ENCODE measurements at places on chromosomes 16 and 17.

DNA sequence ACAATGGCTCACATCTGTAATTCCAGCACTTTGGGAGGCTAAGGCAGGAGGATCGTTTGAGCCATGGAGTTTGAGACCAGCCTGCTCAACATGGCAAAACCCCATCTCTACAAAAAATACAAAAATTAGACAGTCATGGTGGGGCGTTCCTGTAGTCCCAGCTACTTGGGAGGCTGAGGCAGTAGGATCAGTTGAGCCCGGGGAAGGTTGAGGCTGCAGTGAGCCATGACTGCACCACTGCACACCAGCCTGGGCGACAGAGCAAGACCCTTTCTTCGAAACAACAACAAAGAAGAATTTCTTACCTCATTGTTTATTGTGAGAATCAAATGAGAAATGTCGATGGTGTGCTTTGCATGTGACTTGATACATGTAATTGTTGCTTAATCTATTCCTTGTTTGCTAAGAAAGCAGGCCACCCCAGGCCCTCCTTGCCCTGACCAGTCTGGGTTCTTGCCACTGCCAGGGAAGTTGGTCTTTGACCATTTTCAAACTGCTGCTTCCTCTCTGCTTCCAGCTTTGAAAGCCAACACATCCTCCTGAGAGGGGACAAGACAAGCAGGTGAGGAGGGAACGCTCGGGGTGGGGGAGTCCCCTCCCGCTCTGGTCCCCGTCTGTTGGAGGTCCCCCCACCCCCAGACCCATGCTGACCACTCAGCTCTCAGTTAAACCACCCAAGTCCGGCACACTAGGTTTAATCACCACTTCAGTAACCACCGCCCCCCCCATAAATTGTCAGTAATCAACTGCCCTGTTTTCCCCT is 47.3 kb upstream of the CPNE2 start:
- DNase-seq = no peak

GRCh38 chr16:77782694-77783093 is 5.7 kb upstream of the VAT1L start:
- no peak for DNase-seq

DNA sequence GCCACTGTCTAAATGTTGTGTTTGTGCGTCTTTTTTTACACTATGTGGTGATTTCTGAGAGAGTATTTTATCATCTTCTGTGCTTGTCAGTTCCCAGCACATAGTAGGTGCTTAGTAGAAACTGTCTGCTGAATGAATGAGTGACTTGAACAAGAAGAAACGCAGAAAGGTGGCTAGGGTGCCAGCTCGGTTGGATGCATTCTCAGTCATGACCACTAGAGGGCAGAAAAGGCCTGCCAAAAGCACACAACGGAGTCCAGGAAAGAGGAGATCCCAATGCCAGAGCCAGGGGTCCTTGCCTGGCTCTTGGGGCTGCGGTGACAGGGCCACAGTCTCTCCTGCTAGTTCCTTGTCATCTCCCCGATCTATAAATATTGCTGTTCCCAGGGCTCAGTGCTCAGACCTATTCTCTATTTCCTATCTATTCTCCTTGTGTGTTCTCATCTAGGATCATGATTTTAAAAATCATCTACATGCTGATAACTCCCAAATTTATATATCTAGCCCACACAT is 57.3 kb upstream of the CCL1 start:
- peak; percentile 74 for DNase-seq

DNA sequence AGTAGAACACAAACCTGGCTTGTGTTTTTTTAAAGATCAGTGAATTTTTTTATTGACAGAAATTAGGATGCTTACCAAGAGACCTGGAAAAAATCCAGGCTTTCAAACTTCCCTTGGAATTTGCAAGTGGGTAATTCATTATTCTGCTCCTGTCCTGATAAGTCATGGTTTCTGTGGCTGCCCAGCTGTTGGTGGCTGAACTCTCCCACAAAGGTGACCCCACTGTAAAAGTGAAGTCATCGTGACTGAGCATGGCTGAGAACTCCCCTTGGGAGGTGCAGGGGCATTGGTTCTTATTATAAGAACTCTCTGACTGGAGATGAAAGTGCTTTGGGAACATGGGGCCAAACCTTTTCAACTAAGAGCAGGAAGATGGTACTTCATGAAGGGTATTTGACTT is 46.6 kb upstream of the TANC2 start:
- peak; percentile 4 for DNase-seq

DNA sequence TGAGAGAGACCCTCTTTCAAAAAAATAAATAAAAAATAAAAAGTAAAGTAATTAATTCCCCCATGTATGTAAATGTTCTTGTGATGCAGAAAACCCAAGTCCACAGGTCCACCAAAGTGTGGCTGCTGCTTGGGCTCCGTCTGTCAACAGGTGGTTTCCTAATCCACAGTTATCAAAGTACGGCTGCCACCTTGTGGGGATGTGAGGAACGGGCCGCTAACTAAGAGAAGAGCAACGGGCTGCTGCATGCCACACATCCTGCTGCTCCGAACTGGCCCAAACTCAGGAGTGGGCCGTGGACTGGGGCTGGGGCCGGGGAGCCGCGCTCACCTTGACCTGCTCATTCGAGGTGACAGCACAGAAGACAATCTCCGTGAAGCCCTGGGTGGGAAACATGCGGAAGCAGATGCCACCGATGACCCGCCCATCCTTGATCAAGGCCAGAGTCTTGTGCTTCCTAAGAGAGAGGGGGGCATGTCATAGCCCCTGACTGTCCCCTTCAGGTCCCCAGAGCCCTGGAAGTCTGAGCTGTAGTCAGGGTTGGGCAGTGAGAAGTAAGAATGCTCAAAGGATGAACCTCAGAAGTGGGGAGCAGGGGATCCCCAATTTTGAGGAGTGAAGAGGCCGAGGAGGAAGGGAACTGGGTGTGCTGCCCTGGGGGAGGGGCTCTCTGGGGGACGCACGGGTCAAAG is 4.3 kb downstream of the KAT2A start:
- peak; percentile 86 for DNase-seq

DNA sequence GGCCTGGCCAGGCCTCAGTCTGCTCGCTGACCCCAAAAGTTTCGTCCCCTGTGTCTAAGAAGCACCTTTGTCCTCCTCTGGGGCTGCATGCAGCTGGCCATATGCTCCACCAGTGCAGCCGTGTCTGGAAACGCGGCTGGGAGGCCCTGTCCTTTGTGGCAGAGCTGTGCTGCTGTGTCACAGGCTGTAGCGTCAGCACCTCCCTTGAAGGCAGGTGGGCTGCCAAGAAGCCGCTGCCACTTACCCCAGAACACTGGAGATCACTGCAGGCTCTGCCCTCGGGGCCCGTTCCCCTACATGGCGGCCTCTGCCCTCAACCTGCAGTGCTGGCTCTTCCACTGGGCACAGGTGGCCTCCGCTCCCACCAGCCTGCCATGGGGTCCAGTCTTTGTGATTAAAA is 15.7 kb upstream of the MC1R start:
- no peak for DNase-seq

GRCh38 chr16:85853547-85854545 is 45.1 kb upstream of the IRF8 start:
- DNase-seq = peak; percentile 53

- no peak for DNase-seq
These were observed 16.6 kb downstream of the ENDOV start for GRCh38 chr17:80431246-80432195.

- DNase-seq = no peak
These were observed 74.1 kb downstream of the ASIC2 start for GRCh38 chr17:33218698-33219601.

DNA sequence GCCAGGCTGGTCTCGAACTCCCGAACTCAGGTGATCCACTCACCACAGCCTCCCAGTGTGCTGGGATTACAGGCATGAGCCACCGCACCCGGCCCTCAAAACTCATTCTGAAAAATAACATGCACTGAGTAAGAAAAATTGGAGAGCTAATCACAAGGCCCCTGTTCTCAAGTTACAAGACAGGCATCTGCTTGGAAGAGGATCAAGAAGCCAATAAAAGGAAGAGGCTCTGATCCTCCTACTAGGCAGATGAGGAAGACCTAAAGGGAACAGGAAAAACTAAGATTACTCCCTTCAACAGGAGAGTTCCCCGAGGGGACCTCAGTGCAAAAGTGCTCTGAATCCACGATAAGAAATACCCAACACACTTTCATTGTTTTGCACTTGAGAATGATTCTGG is 18.4 kb downstream of the BLMH start:
- DNase-seq = no peak

DNA sequence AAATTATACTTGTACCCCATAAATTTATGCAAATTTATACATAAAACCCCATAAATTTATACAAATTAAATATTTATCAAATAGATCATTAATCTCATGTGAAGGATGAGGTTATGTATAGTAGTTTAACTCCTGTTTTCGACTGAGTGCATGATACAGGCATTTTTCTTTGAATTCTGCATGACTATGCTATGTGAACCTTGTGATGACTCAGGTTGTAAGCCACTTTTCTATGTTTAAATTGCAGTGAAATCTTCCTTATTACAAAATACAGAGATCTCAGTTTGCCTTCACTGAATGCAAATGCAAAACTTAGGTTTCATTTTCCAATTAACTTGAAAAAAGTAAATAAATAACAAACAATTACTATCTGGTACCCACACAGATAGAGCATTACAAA is 843.7 kb downstream of the CDH11 start:
- DNase-seq = no peak

- DNase-seq = no peak
These were observed 81.3 kb downstream of the SSH2 start for GRCh38 chr17:29848737-29849136.

DNA sequence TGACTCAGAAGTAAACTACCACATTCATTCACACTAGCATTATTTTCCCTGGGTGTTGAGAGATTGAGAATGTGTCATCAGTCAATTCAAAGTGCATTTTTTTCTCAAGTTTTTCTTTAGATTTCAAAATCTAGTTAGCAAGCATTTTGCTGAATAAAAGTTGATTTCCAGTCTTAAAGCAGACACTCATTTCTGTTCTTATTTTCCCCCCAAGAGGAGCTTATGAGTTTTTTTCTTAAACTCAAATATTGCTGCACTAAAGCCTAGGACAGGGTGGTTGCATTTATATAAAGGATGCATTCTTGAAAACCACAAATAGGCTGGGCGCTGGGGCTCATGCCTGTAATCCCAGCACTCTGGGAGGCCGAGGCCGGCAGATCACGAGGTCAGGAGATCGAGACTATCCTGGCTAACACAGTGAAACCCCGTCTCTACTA is 15.3 kb downstream of the CDH3 start:
- no peak for DNase-seq

GRCh38 chr16:57743886-57744641 is 8.5 kb downstream of the KATNB1 start:
- DNase-seq = no peak

DNA sequence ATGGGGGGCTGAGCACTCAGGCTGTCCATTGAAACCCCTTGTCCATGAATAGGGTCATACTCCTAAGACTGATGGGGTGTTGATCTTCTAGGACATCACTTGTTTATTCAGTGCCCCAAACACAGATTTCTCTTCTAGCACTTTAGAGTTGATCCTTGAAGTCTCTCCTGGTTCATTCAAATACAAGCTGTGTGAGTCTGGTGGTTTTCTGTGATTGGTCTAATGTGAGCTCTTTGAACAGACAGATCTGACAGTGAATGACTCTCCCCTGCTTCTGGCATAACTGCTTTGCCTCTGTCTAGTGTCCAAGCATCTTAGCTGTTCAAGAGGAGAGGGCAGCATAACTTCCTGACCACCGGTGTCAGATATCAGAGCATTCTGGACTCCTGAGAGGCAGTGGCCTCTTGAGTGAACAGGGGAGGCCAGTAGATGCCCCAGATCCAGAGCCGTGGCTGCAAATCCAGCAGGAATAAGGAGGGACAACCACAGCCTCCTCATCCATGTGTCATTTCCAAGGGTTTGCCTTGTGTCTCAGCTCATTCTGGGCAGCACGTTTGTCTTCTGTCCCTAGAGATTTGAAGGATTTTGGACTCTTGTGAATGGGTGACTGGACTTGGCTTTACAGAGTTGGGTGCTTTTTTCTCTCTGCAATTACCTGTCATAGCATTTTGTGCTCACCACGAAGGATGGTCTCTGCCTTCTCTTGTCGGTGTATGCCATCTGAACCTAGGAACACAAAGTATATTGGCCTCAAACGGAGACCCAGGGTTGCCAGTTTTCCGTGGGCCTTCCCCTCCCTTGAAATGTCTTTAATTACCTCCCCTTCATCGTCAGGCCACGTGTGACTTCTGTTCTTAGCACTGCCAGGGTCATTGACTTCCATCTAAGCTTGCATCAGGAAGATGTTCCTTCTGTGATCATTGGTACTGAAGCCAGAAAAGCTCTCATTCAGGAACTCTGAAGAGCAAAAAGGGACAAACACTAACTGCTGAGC is 13.9 kb upstream of the CLEC18C start:
- no peak for DNase-seq

DNA sequence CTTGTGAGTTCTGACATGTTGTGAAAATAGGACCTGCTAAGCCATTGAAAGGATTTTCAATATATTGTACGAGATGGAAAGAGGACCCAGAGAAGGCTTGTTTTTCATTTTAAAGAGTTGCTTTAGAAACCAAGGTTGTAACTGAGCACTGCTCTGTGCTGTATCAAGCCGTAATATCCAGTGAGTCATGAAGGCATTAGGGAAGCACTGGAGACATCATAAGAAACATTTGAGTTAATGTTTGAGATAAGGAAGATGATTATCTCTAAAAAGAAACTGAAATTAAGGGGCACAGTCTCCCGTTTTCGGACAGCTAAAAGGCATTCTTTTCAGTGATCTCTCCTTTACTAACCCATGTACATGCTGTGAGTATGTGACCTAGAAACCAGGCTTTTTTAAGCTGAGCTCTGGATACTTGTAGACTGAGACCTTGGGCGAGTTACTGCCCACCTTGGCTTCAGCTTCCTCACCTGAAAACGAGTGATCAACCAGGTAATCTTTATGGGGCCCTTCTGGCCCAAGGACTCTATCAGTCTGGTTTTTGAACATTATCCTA is 149.2 kb upstream of the TBX2 start:
- DNase-seq = no peak

DNA sequence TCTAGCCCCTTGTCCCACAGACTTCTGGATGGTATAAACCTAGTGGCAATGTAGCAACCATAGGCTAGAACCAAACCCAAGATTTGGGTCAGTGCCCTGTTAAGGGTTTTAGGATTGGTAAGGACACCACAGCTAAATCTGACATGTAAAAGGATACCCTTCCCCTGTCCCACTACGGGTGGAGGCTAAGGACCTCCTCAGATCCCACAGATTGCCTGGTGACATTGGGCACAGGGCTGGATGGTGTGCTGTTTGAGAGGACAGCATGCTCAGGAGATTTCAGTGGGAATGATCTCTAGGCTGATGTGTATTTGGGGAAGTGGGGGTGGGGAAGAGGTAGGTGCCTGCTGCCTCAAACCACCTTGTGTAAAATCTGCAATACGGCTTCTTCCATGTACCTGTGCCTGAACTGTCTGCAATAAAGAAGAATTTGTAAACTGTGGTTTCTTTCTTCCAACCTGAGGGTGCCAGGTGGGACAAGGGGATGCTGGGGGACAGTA is 671 bp upstream of the EDC4 start:
- no peak for DNase-seq

- DNase-seq = no peak
These were observed 9.6 kb downstream of the PIK3R6 start for GRCh38 chr17:8857919-8858318.

GRCh38 chr17:72193391-72194106 is 72.7 kb downstream of the SOX9 start:
- no peak for DNase-seq
